ENCODE measurements at places on chromosomes 1 and 21.

DNA sequence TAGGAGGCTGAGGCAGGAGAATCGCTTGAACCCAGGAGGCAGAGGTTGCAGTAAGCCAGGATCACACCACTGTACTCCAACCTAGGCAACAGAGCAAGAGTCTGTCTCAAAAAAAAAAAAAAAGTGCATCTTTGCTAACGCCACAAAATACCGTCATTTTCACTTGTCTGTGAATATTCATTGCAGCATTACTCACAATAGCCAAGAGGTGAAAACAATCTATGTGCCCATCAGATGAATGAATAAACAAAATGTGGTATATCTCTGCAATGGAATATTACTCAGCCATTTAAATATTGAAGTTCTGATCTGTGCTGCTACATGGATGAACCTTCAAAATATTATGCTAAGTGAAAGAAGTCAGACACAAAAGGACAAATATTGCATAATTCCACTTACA is 7.9 kb upstream of the TIAM1 start:
- DNase-seq = no peak

DNA sequence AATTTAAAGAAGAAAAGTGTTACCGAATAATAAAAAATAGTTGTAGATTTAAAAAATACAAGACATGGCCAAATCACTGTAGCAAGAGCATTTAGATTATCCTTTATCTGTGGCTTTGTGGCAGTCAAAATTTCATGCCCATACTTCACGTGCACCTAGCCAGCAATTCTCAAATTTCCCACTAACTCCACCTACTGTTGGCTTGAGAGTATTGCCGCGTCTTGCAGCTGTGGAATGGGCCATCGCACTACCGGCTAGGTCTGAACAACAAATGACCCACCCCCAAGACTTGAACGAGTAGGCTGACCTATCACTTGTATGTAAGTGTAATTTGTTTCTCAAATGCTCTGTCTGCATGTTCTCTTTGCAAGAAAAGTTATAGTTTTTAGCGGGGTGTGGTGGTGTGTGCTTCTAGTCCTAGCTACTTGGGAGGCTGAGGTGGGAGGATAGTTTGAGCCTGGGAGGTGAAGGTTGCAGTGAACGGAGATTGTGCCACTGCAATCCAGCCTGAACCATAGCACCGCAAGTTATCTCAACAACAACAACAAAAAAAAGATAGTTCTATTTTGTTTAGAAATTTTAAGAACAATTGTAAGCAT is 4.1 kb downstream of the KRTAP13-4 start:
- DNase-seq = no peak

DNA sequence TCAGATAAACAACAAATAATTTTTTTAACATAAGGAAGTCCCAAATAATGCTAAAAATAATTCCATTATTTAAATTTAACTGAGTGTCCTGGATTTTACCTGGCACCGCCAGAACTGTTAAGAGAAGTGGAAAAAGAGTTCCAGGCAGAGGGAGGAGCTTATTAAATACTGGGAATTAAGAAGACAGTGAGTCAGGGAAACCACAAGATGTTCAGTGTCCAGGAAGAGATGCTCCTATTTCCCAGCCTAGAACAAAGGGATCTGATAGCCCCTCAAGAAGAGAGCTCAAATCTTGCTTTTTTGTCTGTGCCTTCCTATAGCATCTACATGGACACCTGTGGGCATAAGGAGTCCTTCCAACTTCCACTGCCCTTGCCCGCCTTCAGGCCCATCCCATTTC is 85.9 kb downstream of the PGM1 start:
- DNase-seq = no peak

DNA sequence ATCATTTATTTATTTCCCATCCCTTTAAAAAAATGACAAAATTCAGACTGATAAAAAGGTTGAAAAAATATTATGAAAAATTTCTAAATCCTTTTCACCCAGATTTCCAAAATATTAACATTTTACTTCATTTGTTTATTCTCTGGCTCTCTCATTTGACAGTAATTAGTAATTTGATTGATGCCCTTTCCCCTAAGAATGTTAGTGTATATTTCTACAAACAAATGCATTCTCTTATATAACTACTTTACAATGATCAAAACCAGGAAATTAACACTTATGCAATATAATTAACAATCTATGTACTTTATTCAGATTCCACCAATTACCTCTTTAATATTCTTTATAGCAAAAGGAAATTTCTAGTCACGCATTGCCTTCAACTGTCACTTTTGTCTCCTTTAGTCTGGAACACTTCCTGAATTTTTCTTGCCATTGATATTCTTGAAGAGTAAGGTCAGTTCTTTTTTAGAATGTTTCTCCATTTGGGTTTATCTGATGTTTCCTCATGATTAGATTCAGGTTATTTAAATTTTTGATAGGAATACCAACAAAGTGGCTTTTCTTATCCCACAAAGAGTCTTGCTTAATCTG is 3.9 kb downstream of the CD53 start:
- DNase-seq = no peak

DNA sequence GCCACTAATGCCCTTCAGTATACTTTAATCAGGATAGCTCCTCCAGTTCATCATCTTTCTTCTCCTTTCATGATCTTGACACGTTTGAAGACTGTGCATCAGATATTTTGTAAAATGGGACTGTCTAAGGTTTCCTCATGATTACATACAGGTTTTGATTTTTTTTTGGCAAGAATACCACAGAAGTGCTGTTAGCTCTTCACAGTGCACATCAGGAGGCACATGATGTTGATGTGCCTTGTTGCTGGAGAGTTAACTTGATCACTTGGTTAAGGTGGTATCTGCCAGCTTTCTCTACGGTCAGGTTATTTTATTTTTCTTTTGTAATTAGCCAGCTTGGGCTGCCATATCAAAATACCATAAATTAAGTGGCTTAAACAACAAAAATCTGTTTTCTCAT is 128.6 kb upstream of the IVNS1ABP start:
- DNase-seq = no peak

- no peak for DNase-seq
These were observed 291.8 kb downstream of the DISC1 start for GRCh38 chr1:231918239-231919015.

- no peak for DNase-seq
These were observed 169.1 kb downstream of the NTNG1 start for GRCh38 chr1:107309962-107310361.

DNA sequence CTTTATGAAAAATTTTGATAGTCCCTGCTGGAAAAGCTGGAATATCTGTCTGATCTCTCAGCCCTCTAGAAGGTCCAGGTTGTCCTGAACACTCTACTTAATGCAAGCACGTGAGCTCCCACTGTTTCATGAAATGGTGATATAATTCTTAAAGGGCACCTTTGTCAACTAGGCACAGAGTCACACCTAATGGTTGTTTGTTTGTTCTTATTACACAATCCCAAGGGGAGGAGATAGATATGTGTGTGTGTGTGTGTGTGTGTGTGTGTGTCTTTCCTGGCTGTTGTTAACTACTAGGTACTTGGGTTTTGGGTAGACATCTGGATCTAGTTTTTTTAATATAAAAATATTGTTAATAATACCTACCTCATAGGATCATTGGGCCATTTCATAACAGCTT is 63.9 kb downstream of the GRIK1 start:
- no peak for DNase-seq

DNA sequence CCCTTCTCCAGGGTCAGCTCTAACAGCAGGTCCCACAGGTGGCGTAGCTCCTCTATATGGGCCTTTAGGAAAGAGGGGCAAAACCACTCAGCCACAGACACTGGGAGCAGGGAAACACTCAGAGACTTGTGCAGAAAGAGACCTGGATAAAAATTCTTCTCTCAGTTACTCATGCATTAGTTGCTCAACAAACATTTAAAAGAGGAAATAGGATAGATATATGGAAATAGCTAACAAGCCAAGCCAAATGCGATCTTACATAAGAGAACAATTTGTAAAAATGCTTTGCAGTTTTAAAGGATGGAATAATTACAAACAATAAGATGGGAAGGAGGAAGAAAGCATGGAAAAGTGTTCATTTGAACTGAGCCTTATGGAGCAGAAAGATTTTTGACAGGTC is 4.9 kb downstream of the SPTA1 start:
- DNase-seq = no peak

DNA sequence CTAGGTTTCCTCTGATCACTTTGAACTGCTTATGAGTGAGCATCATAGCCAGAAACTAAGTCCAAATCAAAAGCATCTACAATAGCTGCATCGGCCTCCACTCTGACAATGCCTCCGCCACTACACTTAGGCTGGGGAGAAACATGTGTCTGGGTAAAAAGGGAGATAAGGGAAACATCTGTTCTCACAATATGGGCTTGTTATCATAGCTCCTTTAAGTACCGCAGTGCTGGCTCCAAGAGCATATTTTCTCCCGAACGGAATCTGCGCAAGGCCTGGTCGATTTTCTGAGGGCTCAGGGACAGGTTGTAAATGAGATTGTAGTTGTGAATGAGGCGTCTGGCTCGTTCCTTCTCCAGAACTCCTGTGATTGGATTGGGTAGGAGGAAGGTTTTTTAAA is 63.9 kb upstream of the CYP2J2 start:
- DNase-seq = no peak

GRCh38 chr1:198352975-198353695 is 187.3 kb downstream of the ATP6V1G3 start:
- DNase-seq = no peak

DNA sequence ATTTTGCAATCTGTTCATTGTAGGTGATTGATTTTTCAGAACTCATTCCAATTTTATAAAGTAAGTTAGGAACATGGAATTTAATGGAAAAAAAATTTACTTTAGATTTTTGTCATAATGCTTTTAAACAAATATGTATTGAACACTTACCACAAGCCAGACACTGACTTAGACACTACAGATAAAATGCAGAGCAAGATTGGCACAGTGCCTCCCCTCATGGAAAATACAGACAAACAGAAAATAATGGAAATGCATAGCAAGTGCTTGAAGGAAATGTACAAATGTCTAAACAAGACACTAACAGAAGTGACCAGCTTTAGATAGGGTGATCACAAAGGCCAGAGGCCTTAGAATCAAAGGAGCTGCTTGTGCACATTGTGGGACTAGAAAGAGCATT is 260.5 kb upstream of the ADGRL2 start:
- DNase-seq = no peak

Data from epithelial cell of proximal tubule (primary cell).